ENCODE measurements at places on chromosomes 7 and 10.

- no peak for DNase-seq
Observed at GRCh38 chr10:124279298-124279697, 139.4 kb downstream of the OAT start.

GRCh38 chr10:69413221-69413865 is 3.4 kb downstream of the TACR2 start:
- peak; percentile 68 for DNase-seq

DNA sequence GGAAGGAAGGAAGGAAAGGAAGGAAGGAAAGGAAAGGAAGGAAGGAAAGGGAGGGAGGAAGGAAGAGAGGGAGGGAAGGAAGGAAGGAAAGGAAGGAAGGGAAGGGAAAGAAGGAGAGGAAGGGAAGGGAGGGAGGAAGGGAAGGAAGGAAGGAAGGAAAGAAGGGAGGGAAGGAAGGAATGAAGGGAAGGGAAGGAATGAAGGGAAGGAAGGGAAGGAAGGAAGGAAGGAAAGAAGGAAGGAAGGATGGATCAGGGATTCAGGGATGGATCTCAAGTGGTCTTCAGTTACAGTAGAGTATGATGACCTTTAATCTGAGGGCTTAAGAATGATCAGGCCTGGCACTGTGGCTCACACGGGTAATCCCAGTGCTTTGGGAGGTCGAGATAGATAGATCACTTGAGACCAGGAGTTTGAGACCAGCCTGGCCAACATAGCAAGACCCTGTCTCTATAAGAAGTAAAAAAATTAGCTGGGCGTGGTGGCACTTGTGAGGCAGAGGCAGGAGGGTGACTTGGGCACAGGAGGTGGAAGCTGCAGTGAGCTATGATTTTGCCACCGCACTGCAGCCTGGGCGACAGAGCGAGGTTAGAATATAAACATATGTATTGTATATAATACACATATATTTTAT is 760 bp upstream of the FOXK1 start:
- no peak for DNase-seq

DNA sequence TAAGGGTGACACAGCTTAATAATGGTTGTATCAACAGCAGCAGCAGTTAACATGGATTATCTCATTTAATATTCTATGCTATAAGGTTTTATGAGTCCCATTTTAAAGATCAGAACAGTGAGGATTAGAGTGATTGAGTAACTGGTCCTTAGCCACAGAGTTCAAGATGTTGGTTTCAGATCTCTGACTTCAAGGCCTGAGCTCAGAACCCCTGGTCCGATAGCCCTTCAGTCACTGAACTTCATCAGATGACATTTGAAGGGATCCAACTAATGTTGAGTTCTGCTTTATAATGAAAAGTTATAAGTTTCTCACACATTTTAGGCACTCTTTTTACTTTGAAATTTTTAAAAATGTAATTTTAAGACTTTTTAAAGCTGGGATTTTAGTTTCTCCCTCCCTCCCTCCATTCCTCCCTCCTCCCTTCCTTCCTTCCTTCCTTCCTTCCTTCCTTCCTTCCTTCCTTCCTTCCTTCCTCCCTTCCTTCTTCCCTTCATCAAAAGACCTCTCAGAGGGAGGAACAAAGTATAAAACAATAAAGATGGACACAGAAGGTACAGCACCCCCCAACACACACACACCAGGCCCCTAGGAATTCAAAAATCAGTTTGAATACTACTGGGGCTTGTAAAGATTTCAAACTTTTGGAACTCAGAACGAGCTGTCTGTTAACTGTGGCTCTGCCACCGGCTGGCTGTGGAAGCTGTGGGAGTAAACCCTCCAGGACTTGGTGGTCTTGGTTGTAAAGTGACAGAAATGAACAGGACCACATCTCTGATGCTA is 206.9 kb upstream of the AGK start:
- DNase-seq, result no peak

DNA sequence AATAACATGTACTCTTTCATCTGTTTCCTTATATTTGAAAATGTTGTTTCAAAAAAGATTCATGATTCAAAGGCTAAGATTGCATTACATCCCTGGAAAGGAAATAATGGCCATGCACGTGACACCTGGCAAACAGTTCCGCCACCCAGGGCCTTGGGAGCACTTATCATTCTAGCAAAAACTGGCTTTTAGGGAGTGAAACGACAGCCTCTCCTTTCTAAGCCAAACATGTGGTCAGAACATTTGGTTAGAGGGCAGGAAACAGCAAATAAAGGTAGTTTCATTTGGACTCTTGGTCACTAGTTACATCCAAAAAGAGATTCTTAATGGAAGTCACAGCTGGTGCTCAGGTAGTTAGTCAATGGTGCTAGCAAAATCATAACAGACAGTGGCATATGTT is 83.5 kb downstream of the FAS start:
- DNase-seq, result no peak

GRCh38 chr10:69486922-69487730 is 35.9 kb downstream of the TSPAN15 start:
- no peak for DNase-seq

DNA sequence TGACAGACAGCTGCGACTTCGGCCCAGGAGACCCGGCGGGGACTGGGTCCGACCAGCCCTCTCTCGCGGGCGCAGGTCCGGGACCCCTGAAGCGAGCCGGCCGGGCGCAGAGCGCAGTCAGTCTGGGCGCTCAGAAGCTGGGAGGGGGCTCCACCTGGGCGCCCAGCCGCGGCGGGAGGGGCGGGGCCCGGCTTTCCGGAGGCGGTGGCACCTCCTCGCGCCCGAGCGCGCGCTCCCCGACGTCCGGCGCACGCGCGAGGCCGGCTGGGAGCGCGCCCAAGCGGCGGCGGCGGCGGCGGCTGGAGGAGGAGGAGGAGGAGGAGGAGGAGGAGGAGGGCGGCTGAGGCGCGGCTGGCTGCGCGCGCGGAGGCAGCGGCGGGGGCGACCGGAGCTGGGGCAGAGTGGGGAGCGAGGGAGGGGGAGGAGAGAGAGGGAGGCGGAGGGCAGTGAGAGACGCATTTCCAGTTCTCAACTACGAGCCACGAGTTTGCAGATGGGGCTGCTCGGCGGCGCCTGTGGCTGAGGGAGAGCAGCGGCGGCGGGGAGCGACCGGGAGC is at the start of gene PALS2:
PALS2 (plus strand) TSS at position 456 of the 557 bp plus-strand sequence. CDS start 50,216 bp downstream, outside the sequence.
- DNase-seq, result peak; percentile 76

DNA sequence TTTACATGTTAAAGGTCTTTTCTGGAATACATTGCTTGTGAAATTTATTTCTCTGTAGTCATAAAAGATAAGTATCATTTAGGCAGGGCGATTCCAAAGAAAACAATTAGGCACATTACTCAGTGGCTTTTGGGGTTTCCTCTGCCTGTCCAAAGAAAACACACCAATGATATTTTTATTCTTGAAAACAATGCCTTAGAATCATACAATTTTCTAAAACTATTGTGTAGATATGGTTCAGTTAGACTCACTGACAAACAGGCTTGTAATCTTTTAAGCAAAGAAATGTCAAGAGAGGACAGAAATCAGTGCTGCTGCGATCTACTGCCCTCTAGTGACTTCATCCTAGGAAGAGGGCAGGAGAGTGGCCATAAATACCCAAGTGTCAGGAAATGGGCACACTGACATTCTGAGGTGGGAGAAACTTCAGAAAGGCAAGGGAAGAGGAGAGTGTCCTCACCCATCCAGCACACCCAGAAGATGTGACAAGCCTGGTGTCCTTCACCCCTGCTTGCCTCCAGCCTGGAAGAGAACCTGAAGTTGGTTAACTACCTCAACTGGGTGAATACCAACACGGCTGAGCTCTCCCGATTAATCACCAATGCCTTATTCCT is 120.5 kb downstream of the GALNT11 start:
- peak; percentile 51 for DNase-seq

All from iris pigment epithelial cell (primary cell).